ENCODE measurements at places on chromosomes 7 and 10.

- no peak for DNase-seq
Observed at GRCh38 chr7:122268101-122268500, 36.4 kb downstream of the FEZF1 start.

DNA sequence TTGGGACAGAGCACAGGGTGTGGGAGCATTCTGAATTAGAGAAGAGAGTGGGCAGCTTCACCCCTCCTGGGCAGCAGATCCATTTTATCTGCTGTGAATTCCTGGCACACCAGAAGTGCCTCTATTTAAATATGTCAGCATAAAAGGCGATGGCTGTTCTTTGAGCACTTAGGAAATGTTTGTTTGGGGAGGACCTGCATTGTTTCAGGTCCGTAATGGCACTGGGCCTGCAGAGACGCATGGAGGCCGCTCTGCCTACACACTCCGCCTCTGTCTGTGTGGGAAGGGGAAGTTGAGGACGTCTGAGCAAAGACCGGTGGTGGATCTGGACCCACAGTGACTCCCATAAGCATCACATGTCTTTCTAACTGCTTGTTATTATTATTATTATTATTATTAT, 253.2 kb downstream of the CAMK1D start:
- no peak for DNase-seq

DNA sequence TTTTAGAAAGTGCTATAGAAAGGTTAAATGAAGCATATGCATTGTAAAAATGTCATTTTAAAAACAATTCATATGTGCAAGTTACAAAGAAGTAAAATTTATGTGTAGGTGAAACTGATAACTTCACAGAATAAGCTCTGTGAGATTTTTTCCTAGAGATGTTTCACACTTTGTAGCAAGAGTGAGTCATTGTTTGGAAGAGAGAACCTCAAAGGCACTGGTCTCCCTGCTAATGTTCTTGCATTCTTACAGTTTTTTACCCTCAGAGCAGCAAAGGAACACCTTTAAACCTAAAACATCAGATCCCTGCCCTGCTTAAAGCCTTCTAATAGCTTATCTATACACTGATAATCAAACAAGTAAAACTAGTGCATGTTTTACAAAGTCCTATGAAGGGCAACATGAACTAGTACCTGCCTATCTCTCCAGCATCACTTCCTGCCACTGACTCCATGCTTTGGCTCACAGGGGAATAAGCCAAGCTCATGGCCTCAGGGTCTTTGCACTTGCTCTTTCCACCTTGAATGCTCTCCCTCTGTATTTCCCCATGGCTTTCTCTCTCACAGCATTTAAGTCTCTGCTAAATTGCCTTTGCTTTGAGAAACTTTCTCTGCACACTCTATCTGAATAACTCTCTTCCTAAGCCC, 997.0 kb downstream of the GATA3 start:
- no peak for DNase-seq

DNA sequence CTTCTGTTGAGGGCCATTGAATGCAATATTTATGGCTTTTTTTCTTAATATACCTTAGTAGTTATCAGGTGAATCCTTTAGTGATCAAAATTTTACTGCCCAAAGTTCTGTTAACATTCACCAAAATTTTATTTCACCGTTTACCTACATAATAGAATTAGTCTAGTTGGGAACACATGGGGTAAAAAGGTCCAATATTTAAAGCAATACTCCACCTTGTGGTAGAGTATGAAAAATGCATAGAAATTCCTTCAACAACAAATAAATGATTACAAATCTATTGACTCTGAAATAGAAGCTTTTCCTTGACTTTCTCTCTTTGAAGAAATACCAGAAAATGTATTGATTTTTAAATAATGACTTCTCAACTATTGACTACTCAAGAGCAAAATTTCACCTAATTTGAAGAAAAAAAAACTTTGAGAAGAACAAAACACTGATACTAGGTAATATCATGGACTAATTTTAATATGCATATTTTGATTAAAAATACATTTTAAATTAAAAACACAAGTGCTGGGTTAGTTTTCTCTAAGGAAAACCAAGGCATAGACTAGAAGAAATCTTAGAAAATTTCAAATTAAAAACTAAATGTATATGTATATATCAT, 43.3 kb downstream of the POLR1F start:
- DNase-seq: no peak

DNA sequence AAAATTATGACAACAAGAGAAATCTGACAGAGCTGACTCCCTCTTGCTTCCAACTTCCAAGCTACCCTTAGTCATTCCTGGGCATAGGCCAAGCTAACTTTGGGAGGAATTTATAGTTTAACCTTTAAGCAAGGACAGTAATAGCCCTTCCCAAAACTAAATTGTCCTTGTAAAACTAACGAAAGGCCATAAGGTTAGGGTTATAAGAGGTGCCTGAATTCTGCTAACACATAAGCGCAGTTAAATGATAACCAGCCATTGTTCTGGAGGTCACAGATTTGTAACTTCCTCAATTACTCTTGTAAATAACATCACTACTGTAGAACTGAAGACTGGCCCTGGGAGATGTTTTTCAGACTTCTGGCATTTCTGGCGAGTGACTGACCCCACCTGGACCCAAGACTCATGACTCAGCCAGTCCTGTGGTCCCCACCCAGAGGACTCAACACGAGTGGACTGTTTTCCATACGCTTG, 481.2 kb downstream of the KCNMA1 start:
- no peak for DNase-seq

- no peak for DNase-seq
Observed at GRCh38 chr7:24158975-24159374, 125.0 kb upstream of the NPY start.

DNA sequence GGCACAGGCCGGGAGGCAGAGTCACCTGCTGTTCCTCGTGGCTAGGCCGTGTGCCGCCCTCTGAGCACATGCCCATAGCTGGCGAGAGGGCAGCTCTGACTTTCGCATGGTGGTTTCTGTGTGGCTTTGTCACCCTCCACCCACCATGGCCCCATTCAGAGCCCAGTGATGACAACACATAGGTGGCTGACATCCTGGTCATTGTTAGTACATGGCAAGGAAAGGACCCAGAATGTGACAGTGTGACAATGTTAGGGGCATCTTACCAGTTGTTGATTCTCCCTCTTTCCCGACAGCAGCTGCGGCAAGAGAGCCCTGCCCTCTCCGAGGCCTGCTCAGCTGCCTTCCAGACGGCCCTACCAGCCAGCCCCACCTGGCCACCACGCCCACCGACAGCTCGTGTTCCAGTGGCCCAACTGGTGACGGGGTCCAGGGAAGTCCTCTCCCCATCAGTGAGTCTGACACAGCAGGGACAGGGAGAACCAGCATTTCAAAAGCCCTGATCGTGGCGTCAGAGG, 52.2 kb downstream of the ZNF467 start:
- no peak for DNase-seq
